Metanephros (tissue), 2 donors: ENCODE measurements at places on chromosomes 16 and 17. TPM values are rescaled to one million over a fixed set of nuclear protein-coding genes. Genes with fewer than 3 reads are reported as not detected.

The SLC47A1 gene
- total RNA-seq: 20.4 TPM

The ACSM2B gene
- 77.8 TPM for total RNA-seq

The CDH3 gene
- total RNA-seq: 46.4 TPM

The KRTAP16-1 gene
- not detected for total RNA-seq

The SOX15 gene
- total RNA-seq: 1.5 TPM

The BCL6B gene
- total RNA-seq: 20.3 TPM

The KCNJ18 gene
- not detected for total RNA-seq

The CLEC18B gene
- total RNA-seq: 64.8 TPM

The MEAK7 gene
- total RNA-seq: 18.3 TPM

The SUPT6H gene
- 88.8 TPM for total RNA-seq

The OR4D1 gene
- not detected for total RNA-seq

The ABCA8 gene
- 33.5 TPM for total RNA-seq

The OR3A2 gene
- 0.23 TPM for total RNA-seq

The EMP2 gene
- total RNA-seq: 22.4 TPM

The EME1 gene
- 3.0 TPM for total RNA-seq

The HP gene
- 4.3 TPM for total RNA-seq

The P3H4 gene
- 37.2 TPM for total RNA-seq

The SCN4A gene
- total RNA-seq: 17.4 TPM

The RNF222 gene
- total RNA-seq: not detected

The SYCE1L gene
- 2.5 TPM for total RNA-seq

The KRT32 gene
- not detected for total RNA-seq

The PDE6G gene
- total RNA-seq: 4.4 TPM

The DOC2A gene
- 1.9 TPM for total RNA-seq

The TBC1D26 gene
- total RNA-seq: 0.99 TPM
